KBM-7 (cell line): ENCODE measurements at places on chromosomes 16 and 17.

DNA sequence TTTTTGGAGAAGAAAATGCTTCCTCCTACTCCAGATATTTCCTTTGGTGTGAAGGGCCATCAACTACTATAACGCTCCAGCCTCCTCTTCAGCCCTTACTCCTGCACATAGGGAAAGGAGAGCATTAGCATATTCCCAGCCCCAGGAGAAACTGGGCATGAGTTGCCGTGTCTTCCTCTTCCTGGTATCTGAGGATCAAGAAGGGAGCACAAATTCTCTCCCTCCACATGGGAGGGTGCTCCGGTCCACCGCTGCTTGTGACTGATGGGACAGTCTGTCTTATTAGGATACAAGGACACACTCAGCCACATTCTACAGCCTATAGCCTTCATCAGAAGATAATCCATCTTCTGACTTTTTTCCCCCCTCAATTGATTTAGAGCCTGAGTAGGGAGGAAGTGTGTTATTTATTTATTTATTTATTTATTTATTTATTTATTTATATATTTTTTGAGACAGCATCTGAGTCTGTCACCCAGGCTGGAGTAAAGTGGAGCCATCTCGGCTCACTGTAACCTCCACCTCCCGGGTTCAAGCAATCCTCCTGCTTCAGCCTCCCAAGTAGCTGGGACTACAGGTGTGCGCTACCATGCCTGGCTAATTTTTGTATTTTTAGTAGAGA is 16.6 kb upstream of the CYB5B start:
- no peak for DNase-seq

- DNase-seq = no peak
These were observed 5.5 kb downstream of the CPSF4L start for GRCh38 chr17:73256220-73256619.

DNA sequence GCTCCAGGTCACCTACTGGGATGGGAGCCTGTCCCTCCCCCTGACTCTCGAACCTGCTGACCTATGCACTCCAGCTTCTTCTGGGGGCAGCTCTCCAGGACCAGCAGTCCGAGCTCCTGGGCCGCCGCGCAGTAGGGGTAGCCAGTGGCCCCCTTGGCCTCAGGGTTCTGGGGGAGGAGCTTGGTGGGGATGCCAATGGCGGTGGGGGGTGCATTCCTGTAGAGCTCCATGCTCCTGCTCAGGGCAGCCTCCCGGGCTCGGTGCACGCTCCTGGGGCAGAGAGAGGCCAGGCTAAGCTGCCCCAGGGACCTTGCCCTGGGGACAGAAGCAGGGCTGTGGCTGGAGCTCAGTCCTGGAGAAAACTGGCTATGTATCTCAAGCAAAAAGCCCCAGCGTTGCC is 7.7 kb upstream of the SPATA2L start:
- no peak for DNase-seq

DNA sequence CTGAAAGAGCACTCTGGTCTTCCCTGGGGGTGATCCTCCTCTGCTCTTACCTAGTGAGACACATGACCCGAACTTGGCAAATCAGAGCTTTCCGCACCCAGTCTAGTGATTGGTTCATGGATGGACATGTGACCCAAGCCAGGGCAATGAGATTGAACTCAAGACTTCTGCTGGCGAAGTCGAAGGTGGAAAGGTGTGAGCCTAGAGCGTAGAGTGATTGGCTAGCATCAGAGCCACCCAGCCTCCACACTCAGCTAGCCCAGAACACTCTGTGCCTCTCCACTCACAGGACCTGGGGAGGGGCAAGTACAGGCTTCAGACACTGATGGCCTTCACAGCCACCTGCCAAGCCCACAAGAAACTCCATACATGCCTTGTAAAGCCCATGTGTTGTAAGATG is 17.6 kb downstream of the ATPAF2 start:
- DNase-seq = no peak

- no peak for DNase-seq
These were observed 43.5 kb downstream of the ABAT start for GRCh38 chr16:8717892-8718415.
